ENCODE measurements at places on chromosomes 13 and 19.

- DNase-seq: no peak
Measured at GRCh38 chr13:91593456-91593855, 195.0 kb downstream of the GPC5 start.

DNA sequence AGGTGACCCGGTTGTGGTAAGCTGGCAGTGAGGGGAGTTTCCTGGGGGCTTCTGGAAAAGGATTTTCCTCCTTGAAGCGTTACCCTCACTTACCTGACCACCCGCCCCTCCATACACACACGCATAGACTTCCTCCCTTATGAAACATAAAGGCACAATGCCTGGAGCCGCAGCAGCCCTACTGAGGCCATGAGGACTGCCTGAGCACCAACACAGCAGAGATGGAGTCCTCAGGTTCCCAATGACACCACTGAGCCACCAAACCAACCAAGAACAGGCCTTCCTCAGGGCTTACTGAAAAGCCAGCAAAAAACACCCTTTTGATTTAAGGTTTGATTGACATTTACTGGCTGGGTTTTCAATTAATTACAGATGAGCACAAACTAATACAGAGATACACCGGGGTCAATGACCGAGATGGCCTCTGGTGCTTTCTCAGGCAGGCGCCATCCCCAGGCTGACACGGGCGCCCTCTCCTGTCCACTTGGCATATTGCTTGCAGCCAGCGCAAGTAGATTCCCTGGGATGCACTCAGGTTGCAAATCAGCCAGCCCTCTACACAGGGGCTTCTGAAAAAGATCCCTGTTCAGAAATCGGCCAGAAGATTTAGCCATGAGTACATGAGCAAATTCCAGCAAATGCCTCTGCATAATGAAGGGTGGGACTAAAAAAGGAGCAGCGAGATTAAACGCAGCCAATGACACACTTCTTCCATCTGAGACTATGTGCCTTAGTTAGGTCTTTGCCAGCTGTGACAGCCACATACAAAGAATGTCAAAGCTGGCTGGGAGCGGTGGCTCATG, 14.8 kb downstream of the OPA3 start:
- DNase-seq: no peak

- no peak for DNase-seq
Measured at GRCh38 chr13:40613192-40613818, 53.1 kb downstream of the FOXO1 start.

DNA sequence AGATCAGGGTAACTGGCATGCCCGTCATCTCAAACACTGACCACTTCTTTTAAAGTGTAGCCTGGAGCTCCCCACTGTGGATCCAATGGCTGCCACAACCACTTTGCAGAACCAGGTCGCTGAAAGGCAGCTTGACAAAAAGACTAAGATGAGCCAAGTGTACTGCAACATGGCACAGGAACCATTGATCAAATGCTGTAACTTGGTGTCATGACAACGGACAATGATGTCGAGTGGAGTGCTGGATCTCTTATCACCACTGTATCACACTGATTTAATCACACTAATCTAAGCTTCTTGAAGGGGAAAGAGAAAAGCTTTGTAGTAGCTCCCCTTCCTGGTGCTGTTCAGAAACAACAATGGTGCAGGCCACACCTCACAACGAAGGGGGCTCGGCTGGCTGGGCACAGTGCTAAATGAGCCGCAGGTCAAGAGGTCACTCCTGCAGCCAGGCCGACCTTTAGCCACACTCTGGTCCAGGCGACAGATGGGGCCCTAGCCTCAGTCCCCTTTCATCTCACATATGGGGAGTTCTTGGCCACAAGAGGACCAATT, 2.2 kb upstream of the TNFRSF19 start:
- no peak for DNase-seq

DNA sequence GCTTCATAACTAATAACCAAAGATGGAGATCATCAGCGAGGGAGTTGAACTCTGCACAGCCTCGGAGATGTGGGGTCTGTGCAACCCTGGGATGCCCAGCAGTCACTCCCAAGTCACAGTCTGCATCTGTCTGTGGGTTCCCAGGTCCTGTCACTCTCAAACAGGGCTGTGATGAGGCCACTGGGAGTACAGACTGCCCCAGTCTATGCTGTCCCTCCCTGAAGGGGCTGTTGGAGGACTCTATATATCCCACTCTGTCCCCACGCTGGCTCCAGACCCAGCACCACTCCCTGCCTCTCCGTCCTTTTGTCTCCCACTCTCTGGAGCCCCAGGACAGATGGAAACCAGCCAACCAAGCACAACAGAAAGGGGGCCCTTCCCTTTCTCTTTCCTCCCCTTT, 26.2 kb upstream of the C13orf42 start:
- no peak for DNase-seq

DNA sequence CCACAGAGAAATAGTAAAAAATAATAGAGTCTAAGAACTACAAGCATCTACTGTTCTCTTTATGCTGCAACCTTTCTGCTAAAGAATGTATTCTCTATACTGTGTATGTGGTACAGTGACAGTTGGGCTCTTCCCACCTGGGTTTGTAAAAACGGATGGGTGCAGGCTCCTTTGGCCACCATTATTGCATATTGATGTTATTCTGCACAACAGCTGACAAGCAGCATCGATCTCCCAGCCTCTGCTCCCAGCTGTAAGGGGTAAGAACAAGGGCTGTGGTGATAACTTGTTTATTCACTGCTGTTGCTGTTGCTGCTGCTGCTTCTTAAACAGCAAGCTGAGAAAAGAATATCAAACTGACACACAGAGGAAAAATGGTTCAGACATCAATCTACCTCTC, 56.1 kb downstream of the KCNRG start:
- DNase-seq: no peak

DNA sequence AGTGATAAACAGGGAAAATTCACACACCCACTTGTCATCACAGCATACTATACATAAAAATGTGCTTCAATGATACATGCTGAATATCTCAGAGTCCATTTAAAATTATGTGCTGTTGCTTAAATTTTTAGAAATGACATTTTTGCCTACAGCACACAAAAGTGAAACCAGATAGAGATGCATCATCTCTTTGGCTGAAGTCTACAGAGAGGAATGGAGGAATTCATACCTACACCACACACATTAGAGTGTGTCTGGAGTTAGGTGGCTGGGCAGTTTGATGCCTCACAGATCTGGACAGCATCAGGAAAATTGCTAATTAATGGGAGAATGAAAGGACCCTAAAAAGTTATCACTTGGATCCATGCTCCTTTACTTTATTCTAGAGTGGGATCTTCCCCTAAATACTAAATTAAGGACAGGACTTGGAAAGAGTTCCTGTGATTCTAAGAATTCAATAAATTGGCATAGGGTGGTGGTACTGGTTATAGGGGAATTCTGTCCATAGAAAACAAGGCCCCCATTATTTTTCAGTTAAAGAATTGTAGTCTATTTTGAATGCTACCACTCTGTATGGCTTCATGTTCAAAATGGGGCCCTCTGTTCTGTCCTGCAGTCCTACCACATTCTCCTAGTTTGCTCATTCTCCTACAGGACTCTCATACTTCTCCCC, 41.3 kb downstream of the RCBTB2 start:
- DNase-seq: no peak

GRCh38 chr19:1098177-1099051, 3.2 kb upstream of the POLR2E start:
- DNase-seq: no peak

GRCh38 chr13:32941368-32941767, 74.9 kb upstream of the KL start:
- no peak for DNase-seq

- DNase-seq: no peak
Measured at GRCh38 chr13:86052141-86052540, 252.9 kb upstream of the SLITRK6 start.

DNA sequence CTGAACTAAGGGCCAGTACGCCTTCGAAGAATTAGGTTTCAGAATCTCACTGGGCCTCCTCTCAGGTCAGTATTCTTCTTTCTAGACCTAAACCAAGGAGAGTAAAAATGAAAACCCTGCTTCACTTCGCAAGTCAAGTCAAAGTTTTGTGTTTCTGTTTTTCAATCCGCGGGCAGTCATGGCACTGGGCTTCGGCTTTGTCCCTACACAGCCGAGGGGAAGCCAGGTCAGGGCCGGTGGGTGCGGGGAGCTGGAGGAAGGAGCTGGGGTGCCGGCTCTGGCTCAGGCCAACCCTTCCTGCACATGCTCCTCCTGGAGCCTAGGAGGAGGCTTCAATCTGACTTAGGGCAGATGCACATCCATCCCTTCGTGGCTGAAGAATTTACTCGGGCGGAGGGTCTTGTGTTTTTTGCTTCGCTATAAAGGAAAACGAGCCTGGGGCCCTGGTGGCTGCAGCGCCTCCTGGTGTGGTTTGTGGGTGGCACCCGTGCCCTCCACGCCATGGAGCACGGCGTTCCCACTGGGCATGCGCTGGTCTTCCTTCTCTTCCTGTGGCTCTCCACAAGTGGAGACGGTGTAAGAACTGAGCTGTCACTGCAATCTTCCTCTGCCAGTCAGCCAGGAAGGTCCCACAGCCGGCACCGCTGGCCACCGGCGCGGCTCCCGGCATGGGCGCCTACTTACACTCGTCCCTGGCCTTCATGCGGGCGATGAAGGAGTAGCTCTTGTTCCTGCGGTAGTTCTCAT, 22.5 kb downstream of the C19orf44 start:
- no peak for DNase-seq

GRCh38 chr19:42253245-42254088, 1.5 kb downstream of the ERF start:
- DNase-seq: no peak

DNA sequence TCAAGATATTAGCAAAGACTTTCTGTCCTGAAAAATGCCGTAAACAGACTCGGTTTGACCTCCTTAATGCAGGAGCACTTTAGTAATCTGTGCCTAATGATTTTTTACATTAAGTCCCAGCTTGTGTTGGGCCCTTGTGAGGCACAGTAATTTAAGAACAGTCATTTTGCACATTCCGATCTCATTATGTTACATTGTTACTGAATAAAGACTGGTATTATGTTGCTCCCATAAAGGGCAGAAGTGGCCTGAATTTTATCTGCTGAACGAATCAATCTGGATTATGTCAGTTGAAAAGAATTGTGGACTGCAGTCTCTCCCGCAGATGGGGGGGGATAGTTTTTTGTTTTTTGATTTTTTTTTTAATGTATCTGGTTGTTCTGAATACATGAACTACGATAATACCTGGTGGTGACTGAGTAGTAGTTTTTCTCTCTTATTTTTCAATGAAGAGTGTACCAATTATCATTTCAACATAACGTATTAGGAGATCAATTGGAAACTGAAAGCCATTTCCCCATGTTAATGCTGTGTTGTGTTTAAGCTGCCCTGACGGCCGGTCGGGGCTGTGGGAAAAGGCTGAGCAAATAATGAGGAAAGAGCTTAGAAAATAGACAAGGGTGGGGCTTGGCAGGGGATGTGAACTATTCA, 290.2 kb downstream of the ZNF536 start:
- no peak for DNase-seq

DNA sequence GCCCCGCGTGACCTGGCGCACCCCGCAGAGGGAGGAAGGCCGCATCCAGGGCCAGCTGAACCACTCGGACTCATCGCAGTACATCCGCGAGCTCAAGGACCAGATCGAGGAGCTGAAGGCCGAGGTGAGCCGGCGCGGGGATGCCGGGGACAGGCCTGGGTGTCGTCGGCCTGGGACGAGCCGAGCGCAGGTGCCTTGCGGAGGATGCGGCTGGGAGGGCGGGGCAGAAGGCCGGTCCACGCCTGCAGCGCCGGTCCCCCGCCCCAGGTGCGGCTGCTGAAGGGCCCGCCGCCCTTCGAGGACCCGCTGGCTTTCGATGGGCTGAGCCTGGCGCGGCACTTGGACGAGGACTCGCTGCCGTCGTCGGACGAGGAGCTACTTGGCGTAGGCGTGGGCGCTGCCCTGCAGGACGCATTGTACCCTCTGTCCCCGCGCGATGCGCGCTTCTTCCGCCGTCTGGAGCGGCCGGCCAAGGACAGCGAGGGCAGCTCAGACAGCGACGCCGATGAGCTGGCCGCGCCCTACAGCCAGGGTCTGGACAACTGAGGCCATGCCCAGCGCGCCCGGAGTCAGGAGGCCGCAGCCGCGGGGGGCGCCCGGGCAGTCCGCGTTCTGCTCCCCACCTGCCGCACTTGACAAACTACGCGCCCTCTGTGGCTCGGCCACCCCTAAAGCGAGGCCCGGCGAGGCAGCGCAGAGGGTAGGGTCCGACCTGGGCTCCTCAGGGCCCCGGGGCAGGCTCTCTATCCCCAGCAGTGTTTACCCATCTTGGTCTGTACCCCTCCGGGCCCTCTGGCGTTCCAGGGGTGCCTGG, 10.8 kb downstream of the PRR36 start:
- DNase-seq: no peak

GRCh38 chr19:13689085-13689484, 75.2 kb upstream of the MRI1 start:
- no peak for DNase-seq

- DNase-seq: no peak
Measured at GRCh38 chr19:15220833-15221232, 11.4 kb downstream of the EPHX3 start.

DNA sequence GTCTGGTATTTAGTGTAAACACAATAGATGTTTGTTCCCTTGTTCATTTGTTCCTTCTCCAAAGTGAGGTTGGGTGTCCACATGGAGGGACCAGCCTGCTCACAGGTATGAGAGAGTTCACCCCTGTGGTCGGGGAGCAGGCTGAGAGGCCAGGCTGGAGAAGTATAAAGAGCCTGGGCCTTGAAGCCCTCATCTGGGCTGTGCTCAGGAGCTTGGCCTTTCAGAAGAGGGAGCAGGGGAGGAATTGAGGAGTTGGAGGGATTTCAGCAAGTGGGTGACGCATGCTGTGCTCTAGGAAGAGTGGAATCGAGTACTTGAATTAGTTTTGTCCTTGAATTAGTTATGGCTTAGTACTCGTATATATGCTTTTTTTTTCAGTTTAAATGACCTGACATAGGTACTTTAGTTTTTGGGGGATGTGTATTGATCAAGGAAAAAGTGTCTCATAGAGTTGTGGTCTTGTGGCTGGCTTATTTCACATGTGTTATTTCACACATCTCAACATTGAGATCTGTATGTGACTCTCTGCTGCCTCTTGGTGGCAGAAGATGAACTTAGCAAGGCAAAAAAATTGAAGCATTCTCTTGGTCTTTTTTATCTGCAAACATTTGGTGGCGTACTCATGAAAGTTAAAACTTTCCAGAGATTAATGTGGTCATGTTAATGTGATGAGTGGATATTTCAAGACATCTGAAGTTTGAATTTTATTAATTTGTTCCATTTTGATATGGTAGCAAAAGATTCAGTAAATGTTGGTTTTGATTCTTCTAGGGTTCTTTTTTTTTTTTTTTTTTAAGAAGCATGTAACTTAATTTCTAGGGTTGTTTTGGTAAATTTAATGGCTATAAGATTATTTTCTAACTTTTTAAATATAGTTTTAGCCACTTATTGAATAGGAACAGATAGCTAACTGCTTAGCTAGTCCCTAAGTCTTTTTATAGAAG, 54.3 kb downstream of the SLAIN1 start:
- no peak for DNase-seq

GRCh38 chr19:1663852-1664251, 11.4 kb upstream of the TCF3 start:
- no peak for DNase-seq

DNA sequence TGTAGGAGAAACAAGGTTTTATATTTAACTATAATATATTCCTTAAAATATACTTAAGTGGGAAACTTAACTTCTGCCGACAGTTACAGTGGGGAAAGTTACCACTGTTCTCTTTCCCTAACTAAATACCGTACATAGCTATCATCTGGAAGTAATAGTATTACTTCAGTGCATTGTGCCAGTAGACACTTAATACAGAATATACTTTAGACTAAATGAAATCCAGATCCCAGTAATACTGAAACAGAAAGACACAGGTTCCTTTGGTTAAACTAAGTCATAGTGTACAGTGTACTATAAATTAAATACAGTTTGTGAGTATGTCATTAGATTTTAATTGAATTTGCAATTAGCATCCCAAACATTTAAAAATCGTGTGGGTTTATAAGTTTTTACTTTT, 107.5 kb downstream of the PCCA start:
- DNase-seq: no peak

Data from vagina (tissue), 2 donors.